ENCODE measurements at places on chromosomes 16 and 17. TPM values are rescaled to one million over a fixed set of nuclear protein-coding genes. Genes with fewer than 3 reads are reported as not detected.
A peak's percentile ranks its signal among the peaks of the same experiment; 100 is the strongest.

DNA sequence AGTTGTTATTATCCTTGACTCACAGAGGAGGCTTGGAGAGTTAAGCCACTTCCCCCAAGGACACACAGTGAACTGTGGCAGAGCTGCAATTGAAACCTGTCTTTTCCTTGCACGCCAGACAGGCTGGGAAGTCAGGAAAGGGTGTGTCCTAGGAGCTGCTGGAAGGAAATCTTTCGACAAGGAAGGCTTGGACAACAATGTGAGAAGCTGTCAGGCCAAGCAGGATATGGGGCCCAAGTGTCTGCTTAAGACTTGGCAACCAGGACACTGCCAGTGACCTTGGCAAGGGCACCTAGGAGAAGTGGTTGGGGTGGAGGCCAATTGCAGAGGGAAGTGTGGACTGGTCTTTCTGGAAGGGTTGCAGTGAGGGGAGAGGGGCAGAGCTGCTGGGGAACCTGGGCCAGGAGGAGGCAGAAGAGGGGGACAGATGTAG lies 2.1 kb upstream of the CAMKK1 start:
- DNase-seq: peak; percentile 55

SULT1A2 gene
- total RNA-seq: 3.1 TPM

GRCh38 chr16:23949630-23950290 lies 114.0 kb downstream of the PRKCB start:
- DNase-seq: no peak

- no peak for DNase-seq
Observed at GRCh38 chr17:51580869-51581268, 320.5 kb downstream of the UTP18 start.
